ENCODE measurements at places on chromosomes 1 and 21.
A peak's percentile ranks its signal among the peaks of the same experiment; 100 is the strongest.

GRCh38 chr1:156167536-156167935 is 14.2 kb downstream of the SEMA4A start:
- DNase-seq: no peak

DNA sequence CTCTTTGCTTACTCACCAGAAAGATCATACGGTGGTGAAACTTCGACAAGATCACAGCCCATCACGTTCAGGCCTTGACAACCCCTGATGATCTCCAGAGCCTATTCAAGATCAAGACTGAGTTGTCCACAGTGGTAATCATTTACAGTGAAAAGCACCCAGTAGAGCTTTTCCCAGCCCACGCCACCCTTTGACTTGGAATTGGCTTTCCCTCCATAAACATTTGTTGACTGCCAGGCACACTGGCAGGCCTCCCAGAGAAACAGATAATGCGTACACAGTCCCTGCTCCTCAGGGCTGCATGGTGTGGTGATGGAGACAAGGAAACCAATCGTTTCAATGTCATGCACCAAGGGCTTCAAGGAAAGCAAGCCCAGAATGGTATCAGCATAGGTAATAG is 10.1 kb downstream of the AGMAT start:
- DNase-seq: no peak

DNA sequence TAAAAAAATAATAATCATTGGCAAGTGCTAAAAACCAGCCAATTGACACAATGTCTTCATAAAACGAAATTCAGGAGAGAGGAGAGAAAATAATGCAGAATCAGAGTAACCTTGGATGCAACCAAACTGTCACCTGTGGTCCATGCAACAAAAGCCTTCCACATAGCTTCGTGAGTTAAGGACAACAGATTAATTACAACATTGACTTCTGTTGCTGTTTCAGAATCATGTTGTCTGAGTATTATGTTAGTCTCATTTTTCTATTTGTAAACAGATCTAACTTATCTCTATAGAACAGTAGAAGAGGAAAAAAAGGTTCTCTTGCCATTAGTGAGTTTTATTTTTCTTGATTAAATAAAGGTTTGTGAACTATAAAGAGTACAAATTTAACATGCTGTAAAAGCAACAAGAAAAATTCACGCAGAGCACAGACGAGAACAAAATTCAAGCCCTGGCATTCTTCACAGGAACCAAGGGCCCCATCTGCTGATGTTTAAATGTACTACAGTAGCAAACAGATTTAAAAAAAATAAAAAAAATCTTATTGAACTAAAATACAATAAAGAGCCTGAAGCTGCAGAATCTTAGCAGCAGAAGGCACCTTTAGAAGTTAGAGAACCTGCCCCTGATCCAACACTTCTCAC is 381.1 kb upstream of the PKN2 start:
- DNase-seq: no peak

- peak; percentile 23 for DNase-seq
Measured at GRCh38 chr1:152018537-152018936, 18.3 kb downstream of the S100A11 start.

- no peak for DNase-seq
Measured at GRCh38 chr1:91499904-91500755, 521 bp upstream of the CDC7 start.

GRCh38 chr1:48869116-48869893 is 92.6 kb upstream of the BEND5 start:
- DNase-seq: no peak

- DNase-seq: no peak
Measured at GRCh38 chr21:41902946-41903345, 23.8 kb upstream of the PRDM15 start.

DNA sequence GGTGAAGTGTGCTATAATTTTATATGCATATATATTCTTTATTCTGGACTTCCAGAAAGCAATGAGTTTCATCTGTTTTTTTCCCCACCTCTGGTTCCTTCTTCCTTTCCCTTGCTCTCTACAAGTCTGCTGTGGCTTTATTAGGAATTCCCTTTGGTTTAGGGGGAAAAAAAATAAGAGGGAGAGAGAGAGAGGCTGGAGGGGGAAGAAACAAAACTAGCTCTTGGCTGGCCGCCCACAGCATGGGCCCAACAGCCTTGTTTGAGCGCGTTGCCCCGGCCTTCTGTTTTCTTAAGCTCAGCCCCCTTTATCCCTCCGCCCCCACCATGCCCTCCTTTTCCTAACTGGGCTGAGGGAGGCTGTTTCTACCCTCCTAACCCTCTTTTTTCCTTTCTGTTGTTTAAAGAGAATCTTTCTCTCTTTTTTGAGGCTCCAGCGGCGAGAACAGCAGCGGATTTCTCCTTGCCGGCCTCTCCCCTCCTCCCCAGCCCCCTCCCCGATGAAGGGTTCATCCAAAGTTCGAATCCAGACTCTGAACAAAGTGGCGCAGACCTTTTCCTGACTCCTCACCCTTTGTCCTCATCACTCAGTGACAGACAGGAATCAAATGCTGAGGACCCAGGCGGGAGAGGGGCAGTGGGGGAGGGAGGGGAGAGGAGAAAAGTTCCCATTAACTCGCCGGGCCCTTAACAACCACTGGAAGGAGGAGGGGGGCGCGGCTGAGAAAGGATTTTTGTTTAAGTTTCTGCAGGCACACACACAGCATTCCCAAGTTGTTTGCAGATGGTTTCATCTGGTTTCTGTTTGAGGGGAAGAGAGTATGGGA is 29.7 kb downstream of the PBX1 start:
- no peak for DNase-seq

- DNase-seq: no peak
Measured at GRCh38 chr1:55378582-55378981, 163.4 kb upstream of the USP24 start.

DNA sequence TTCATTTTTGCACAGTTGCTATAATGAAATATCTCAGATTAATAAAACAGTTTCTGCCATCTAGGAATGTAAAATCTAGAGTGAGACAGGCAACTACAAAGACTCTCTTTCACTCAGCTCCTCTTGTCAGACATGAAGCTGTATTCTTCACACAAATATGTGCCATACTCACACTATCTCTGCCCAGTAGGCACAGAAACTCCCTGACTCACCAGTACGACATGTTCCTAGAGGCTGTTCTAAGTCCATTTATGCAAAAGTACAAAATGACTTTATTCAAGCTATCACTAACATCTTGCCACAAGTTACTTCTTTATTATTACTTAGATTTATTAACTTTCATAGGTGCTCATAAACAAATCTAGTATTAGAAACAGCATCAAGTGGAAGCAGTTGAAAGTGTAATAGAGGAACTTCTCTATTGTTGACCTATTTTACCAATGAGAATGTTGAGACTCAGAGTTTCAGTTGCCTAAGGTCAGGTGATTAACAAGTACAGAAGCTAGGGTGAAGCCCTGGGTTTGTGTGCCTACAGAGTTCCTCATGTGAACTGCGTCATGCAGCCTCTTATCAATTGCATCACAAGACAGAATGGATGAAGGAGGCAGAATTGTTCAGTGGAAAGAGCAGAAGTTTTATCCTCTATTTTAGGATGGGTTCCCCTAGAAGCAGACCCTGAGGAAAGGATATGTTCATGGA is 98.9 kb downstream of the RGS2 start:
- no peak for DNase-seq

- no peak for DNase-seq
Measured at GRCh38 chr1:19495799-19496526, 10.6 kb upstream of the CAPZB start.

DNA sequence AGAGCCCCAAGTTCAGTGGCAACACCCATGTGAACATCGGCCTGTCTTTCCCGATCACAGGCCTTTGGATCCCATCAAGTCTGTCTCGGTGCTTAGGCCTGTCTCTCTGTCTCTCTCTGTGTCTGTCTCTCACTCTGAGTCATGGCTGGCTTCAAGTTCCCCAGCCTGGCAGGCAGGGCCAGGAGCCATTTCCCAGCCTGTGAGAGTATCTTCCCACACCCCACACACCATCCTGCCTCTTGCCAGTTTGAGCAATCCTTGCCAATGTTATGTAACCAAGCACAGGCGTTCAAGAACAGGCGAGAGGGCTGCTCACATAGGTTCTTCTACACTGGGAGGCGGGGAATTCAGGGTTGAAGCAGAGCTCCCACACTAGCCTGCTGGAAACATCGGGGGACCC is 70.0 kb upstream of the TMEM51 start:
- no peak for DNase-seq

DNA sequence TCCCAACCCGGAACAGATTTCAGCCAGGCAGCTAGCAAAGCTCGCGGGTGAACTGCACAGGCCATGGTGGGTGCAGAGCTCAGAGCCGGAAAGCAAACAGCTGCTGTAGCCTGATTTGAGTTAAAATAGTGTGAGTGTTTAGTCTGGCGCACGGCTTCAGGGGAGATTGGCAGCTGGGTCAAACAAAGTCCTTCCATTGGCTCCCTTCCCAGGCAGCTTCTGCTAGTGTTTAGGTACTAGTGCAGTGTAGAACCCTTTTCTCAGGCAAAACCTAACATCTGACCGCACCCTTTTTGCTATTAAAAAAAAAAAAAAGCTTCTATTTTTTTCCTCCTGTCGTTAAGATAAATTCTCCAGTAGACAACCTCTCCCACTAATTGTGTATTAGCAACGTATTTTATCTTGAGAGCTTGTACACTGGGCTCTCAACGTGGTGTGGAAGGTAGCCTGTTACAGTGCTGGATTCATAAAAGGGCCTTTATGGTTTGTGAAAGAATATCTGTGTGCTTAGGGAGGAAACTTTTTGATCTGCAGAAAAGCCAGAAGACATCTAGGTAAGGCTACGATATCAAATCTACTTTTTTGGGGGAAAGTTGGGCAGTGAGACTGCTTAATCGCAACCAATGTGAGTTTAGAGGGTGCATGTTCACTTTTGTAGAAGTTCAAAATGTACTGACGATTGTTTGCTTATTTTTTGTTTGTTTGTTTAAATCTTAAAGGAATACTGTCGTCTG is 689.6 kb downstream of the USP25 start:
- no peak for DNase-seq

- DNase-seq: no peak
Measured at GRCh38 chr1:152681616-152682015, 4.3 kb upstream of the LCE2B start.

GRCh38 chr1:167198518-167199133 is 22.1 kb upstream of the POU2F1 start:
- no peak for DNase-seq

- DNase-seq: no peak
Measured at GRCh38 chr1:99264201-99265021, at the start of gene PLPPR4. PLPPR4 (plus strand) TSS chr1:99264492; CDS start chr1:99264594, 102 bp downstream.

DNA sequence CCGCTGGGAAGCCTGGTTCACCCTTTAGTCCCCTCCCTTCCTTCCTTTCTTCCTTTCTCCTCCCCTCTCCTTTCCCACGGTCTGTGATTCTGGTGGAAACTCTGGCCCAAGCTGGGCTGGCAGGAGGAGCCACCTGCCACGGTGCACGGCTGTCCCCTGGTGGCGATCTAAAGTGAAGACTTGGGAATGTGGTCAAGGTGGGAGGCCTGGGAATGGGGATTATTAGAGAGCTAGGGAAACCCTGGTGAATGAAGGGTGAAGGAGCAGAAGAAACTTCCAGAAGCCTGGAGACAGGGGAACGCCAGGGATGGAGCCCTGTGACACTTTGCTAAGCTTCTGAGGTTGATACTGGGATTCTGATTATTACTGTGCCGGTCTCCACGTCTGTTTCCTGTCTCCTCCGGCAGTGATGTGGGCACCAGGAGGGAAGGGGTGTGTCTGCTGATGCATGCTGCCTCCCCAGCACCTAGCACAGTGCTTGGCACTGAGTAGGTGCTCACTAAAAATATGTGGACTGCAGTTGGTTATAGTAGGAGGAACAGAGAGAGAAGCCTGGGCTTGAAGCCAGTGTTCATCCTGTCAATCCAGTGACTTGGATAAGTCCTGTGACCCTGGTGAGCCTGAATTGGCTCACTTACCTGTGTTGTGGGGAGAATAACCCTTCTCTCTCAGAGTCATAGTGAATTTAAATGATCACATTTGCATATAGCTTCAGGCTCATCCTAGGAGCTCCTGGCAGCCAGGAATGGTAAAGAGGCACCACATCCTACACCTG is 71.2 kb upstream of the NBPF3 start:
- peak; percentile 79 for DNase-seq

DNA sequence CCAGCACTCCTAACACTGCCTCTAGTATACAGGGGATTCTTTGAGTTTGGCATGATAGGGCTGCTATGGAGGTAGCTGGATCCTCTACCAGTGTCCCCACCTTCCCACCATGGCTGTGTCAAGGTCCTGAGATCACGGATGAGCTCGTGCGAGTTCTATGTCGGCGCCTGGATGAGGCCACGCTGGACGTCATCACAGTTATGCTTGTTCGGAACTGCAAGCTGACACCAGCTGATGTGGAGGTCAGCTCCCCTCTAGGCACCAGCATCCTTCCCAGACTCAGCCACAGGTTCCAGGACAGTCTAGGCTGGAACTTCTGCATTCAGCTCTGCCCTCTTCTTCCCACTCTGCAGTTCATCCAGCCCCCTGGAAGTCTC is 15.2 kb downstream of the HYI start:
- DNase-seq: no peak

GRCh38 chr21:43727519-43728153 is 8.7 kb downstream of the PDXK start:
- DNase-seq: no peak

DNA sequence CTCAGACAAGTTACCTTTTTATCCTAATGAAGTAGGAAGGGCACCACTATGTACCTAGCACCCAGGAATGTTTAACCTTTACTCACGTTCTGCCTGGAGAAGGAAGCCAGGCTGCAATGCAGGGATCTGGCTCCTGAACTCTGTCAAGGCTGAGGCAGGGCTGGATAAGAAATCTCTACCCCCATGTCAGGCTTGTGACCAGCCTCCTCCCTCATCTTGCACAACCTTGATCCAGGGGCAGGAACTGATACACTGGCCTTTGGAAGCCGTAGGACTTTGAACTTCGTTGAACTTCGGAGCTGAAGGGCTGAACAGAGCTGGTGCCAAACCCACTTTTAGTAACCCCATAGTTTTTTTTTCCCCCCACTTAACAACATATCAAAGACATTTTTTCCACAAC is 8.0 kb upstream of the AKR1A1 start:
- no peak for DNase-seq

- no peak for DNase-seq
Measured at GRCh38 chr21:39182016-39182415, 1.2 kb downstream of the PSMG1 start.

GRCh38 chr1:219928791-219929118 is 398 bp upstream of the SLC30A10 start:
- no peak for DNase-seq
